ENCODE measurements at places on chromosomes 5 and 9. TPM values are rescaled to one million over a fixed set of nuclear protein-coding genes. Genes with fewer than 3 reads are reported as not detected.

The NUTM2F gene
- not detected for total RNA-seq

The EFNA5 gene
- total RNA-seq, result not detected

The ESM1 gene
- total RNA-seq, result not detected

The NANS gene
- 57.1 TPM for total RNA-seq

The VPS13A gene
- 44.9 TPM for total RNA-seq

Data from activated CD4-positive, alpha-beta T cell treated with anti-CD3 and anti-CD28 coated beads, Interleukin-2, amount 10 ng/mL, durations not matched to agents 24 days and 14 days (primary cell).